ENCODE measurements at places on chromosomes 11 and 22.

DNA sequence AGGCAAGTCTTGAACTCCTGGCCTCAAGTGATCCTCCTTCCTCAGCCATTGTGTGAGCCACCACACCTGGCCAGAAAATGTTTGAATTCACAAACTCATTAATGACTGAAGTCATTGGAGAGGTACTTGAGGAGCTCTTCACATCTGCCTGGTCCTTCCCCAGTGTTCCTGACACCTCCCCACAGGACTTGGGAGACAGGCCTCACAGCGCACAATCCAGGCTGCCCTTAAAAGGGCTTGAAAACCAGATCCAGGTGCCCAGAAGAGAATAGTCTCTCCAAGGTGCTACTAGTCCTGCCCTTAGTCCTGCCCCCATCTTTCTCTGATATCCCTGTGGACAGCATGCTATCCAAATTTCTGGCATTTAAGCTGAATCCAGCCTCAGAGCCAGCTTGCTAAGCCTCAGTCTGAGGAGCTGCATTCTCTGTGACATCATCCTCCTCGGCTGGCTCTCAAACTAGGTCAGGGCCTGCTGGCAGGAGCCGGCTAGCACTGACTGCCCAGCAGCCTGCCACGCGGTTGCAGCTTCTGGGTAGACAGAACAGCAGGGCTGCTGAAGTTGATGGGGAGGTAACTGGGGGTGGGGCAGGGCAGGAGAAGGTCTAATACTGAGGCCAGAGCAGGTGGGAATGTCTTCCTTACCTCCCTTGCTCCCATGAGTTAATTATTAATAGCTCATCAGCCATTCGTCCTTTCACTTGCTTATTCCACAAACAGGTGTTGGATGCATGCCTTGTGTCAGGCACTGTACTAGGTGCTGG, 35.3 kb upstream of the NECTIN1 start:
- DNase-seq, result no peak

- no peak for DNase-seq
These were observed 569.9 kb upstream of the FAT3 start for GRCh38 chr11:91654686-91655085.

DNA sequence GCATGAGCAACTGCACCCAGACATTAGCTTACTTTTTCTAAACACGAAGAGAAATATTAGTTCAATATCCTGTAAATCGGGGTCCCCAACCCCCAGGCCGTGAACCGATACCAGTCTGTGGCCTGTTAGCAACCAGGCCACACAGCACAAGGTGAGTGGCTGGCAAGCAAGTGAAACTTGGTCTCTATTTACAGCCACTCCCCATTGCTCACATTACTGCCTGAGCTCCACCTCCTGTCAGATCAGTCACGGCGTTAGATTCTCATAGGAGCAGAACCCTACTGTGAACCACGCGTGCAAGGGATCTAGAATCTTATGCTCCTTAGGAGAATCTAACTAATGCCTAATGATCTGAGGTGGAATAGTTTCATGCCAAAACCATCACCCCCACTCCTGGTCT, 27.8 kb upstream of the DEPDC7 start:
- DNase-seq, result no peak

DNA sequence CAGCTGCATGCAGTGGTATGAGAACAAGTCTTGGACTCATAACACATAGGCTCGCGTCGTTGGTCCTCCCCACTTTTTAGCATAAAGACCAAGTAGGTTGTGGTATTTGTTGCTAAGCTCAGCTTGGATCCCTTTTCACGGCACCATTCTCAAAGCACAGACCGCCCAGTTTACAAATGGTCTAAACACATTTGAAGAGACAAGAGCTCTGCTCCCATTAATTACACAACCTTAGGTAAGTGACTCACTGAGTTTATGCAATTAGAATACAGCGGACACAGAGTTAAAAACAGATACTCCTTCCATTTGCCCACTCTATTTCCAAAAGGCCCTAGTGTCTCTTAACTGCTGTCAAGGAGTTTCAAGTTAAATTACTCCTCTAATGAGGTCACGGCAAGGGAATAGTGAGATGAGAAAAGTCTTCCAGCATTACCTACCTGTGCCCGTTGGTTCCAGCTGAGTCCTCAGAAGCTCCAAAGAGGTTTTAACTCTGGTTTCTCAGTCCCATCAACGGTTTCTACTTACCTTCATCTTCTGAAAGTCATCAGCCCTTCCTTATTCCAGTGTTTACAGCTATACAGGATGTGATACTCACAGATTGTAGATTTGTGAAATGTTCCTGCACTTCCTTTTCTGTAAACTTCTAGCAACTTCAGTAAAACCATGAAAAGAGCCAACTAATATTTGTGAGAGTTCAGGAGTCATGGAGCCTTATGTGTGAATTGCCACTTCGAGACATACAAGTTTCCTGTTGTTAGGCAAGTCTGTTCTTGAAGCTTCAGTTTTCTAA, at the start of gene MS4A6A:
MS4A6A (minus strand) TSS at position 543 of the 790 bp plus-strand sequence. CDS start 1,356 bp downstream, outside the sequence.
- DNase-seq, result no peak
